EH (cell line): ENCODE measurements at places on chromosomes 2 and 18.
A peak's percentile ranks its signal among the peaks of the same experiment; 100 is the strongest.

DNA sequence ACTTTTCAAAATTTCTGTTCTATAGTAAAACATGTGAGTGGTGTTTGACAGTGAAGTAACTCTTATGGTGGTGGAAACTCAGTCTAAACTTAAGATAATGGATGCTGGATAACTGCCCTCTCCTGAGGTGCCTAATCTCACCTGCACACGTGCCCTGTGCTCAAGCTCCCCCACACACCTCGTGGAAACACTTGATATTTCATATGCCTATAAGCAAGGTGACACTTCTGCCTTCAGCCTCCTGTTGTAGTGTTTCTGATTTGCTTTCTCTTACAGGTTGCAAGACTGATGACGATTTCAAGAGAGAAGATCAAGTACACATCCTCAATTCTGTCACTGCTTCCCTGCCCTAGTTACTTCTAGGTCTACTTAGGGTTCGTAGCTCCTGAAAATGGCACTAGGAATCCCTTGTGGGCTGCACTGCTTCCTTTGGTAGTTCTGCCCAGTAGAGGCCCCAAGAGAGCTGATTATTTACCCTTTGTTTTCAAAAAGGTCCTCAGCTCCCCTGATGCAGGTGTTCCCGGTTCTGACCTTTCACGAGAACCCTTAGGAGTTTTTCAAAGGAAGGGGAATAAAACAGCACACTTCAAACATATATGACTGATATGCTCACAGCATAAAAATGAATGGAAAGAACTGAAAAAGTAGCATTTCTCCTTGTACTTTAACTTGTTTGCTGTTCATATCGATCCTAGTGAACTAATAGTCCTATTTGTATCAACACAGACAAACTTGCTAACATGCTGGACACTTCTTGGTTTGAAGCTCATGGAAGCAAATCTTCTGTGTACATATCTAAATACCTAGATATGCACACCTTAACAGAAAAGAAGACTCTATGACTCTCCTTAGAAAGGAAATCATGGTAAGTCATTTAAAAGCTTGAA, 6.7 kb downstream of the CAVIN2 start:
- no peak for DNase-seq

- DNase-seq: peak; percentile 69
Measured at GRCh38 chr2:42086500-42086953, 38.7 kb downstream of the PKDCC start.

DNA sequence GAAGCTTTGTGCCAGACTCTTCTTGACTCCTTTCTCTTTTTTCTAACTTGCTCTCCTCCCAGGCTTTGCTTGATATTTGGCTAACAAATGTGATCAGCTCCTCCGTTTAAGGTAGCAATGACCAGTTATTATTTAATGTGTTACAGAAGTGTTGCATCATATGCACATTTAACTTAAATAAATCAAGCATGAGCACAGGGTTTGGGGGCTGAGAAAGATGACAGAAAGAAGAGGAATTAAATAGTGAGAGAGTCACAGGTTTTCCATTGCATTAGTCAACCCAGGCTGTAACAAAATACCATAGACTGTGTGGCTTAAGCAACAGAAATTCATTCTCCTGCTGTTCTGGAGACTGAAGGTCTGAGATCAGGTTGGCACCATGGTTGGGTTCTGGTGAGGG, 343.8 kb downstream of the RPRM start:
- no peak for DNase-seq

- no peak for DNase-seq
Measured at GRCh38 chr18:58800582-58800981, 64.1 kb upstream of the ZNF532 start.

GRCh38 chr2:223768179-223768578, 69.2 kb downstream of the AP1S3 start:
- DNase-seq: no peak

DNA sequence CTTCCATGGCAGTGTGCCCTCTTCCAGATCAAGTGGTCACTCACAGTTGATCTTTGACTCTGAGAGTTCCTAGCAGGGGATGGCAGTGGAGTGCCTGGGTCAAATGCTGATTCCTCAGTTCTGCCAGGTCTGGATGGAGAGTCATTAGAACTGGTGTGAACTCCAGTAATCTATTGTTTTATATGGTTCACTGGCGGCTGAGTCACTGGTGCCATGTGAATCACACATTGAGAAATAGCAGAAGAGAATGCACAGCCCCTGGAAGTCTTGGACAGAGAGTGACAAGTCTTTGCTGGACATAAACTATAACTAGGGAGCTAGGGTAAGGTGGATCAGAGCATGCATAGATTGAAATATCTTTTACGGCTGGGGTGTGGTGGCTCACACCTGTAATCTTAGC, 86.9 kb downstream of the EIF2AK3 start:
- peak; percentile 71 for DNase-seq

GRCh38 chr2:200399046-200399445, 92.6 kb downstream of the SPATS2L start:
- peak; percentile 91 for DNase-seq

GRCh38 chr2:112757265-112757664, 7.1 kb downstream of the CKAP2L start:
- peak; percentile 36 for DNase-seq

GRCh38 chr18:33700513-33700976, 122.5 kb downstream of the ASXL3 start:
- DNase-seq: no peak

GRCh38 chr2:204850581-204850980, 305.3 kb downstream of the PARD3B start:
- DNase-seq: no peak

DNA sequence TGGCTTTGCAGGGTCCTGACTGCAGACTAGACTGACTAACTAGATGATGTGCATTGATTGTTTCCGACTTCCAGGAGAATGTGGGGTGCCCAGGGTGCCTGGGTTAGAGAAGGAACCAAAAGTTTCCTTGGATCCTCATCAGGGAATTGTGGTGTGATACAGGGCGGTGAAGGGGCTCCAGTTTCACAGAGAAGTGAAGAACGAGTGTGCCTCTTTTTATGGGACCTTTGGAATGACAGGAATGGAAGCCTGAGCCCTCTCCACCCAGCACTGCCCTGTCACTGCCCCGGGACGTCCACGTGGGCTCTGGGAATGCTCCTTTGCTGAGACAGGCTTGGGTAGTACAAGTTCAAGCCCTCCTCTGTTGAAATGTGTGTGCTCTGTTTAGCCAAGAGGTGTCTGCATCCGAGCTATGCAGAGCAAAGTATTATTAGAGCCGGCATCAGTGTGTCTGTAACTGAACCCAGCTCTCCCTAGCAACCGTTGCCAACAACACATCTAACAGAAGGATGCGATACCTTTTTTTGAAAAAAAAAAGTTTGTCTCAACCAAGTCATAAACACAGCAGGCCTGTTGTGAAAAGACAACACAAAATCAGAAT, 183.6 kb downstream of the SMAD7 start:
- DNase-seq: peak; percentile 93

DNA sequence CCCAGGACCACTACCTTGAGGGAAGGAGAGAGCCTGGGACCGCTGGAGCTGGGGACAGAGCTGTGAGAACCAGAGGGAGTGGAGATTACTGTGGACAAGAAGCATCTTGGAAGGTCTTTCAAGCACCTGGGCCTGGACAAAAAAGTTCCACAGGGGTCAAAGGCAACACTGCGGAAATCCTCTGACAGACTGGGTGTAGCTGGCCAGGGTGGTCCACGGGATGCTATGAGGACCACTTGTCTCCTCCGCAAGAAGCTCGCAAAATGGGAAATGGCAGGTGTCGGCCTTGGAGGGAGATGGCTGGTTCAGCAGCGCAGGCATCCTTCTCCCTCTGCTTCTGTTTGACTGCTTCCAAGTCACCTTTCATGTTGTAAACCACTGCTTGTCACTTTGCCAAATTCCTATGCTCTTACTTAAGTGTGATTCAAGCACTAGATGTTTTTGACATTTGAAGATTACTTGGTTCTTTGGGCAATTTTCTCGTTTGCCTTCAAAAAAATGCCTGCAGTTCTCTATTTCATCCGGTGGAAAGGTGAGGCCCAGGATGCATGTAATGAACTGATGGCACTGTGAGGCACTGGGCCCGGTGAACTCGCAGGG, 27.7 kb downstream of the KLHL29 start:
- DNase-seq: peak; percentile 76

DNA sequence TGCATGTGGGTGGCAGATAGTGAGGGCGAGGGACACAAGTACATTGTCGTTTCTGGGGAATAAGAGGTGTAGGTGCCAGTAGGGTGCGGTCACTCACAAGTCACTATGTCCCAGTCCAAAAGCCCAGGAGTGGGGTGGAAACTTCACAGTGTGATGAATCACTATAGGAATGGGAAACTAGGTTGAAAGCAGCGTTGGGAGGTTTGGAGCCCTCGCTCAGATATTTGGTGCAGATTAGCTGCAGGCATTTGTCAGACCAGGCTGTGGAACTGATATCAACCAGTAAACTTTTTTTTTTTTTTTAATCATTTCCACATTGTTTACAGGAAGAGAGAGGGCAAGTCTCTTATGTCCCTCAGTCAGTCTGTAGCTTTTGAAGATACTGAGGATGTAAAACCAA, 121.8 kb downstream of the CERS6 start:
- peak; percentile 48 for DNase-seq

DNA sequence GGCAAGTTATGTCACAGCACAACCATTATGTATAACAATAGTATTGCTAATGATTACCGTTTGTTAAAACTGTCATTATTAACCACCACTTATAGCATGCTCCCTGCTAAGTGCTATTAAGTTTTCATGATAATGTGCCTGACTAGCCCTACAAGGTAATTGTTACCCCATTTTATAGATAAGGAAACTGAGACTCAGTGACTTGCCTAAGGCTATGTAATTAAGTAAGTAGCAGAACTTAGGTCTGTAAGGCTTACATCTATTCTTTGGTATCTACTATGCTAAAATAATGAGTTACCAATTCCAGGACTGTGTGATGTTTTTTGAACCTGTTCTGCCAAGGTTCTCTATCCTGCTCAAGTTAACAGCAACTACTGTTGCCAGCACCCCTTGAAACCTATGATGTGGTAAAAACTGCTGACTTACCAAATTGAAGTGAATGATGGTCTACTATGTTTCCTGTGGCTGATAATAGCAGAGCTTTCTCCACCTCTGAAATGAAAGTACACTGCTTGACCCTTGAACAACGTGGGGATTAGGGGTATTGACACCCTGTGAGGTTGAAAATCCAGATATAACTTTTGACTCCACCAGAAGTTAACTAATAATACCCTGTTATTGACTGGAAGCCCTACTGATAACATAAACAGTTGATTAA, 18.2 kb downstream of the ACVR2A start:
- DNase-seq: no peak

DNA sequence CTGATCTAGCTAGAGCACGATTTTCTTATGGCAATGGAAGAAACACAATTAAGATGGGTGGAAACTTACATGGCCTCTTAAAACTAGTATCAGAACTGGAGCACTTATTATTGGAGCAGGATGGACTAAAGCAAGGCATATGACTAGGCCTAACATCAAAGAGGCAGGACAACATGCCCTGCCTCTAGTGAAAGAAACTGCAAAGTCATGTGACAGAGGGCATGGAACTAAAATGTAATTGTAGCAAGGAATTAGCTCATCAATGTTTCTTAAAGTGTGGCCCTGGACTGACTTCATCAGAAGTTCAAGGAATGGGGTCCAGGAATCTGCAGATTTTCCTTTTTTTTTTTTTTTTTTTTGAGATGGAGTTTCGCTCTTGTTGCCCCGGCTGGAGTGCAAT, 5.3 kb upstream of the EIF2AK3 start:
- no peak for DNase-seq

DNA sequence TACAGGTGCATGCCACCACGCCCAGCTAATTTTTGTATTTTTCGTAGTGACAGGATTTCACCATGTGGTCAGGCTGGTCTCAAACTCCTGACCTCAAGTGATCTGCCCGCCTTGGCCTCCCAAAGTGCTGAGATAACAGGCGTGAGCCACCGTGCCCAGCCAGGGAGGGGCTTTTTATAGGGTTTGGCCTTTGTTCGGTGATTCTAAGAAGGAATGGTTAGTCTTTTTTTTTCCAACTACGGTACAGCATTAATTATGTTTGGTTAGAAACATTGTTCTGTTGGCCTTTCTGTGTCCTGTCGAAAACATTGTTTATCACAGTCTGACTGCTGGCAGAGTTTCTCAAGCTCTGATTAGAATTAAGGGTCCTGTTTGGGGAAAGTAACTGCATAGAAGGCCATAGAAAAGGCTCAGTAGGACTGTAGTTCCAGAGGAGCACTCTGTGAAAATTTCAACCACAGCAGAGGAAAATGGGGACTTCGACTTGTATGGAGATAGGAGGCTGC, 19.3 kb upstream of the SMCHD1 start:
- no peak for DNase-seq

DNA sequence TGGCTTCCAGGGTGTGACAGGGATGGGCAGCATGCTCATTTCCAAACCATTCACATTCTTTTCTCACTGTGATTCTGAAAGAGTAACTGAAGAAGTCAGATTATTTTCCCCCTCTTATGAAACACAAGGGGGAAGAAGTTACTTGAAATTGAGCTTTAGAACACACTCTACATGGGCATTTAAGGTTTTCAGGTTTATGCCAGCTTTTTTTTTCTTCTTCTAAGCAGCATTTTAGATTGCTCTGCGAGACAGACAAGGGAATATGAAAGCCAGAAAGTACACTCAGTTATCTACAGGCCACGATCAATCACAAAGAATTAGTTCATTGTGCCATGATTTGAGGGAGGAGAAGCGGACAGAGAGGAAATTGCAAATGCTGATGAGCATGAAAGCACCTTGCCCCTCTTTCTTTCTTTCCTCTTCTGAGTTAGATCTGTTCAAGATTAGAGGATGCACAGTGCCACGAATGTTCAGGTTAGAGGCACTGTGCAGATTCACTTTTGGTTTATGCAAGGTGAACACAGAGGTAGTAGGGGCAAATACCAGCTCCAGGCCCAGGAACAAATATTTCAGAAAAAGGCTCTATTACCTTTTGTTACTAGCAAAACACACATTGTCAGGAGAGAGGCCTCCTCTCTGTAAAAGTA, 49.2 kb downstream of the CXCR4 start:
- no peak for DNase-seq

GRCh38 chr2:8638327-8638726, 43.5 kb upstream of the ID2 start:
- no peak for DNase-seq

DNA sequence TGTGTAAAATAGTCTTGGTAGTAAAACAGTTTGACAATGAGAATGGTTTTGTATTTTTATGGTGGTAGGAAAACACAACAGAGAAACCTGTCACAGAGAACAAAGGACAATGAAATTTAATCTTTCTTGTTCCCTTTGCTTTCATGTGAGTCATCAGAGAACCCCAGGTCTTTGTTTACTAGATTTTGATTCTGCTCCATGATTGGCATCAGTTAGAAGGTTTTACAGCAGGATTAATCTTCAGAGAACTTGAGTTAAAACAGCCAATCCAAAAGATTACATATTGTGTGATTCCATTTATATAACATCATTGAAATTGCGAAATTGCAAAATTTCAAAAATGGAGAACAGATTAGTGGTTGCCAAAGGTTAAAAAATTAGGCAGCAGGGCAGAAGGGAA, 2.5 kb downstream of the APLF start:
- no peak for DNase-seq

DNA sequence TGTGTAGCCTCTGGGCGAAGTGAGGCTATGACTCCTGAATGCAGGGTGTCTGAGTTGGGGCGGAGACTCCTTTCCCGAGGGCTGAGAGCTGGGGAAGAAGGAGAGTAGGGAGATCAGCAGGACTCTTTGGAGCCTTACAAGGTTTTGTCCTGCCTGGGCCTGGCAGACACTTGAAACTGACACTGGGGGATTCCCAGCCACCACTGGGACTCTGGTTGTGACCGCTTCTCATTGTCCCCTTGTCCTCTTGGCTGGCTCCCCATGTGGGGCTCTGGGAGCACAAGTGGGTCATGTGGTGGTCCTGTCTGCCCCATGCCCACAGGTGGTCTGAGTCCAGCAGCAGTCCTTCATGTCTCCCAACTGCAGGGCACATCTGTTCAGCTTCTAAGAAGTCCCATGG, 78.2 kb upstream of the MGAT4A start:
- DNase-seq: no peak

- no peak for DNase-seq
Measured at GRCh38 chr18:43507842-43508481, 230.7 kb upstream of the SYT4 start.
